Activated CD4-positive, alpha-beta T cell treated with anti-CD3 and anti-CD28 coated beads for 36 hours (primary cell): ENCODE measurements at places on chromosomes 4 and X.

DNA sequence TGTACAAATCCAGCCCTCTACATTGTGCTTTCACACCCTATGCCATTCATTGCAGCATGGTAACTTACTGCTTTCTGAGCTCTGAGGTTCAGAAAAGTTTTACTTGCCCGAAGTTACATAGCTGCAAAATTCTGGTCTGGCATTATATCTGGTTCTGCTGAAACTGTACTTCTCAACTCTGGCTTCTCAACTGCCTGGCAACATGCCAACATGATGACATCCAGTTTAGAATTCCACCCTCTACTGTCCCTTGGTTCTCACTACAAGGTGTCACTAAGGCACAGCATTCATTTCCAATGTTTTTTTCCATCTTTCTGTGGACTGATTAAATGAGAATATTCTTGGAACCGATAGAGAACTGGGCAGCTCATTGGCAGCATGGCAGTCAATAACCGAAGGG is 242.9 kb upstream of the PRPS2 start:
- H3K36me3 ChIP-seq: no peaks in the 10 kb centered on the region
- H3K27ac ChIP-seq: no peak overlapping the region
- DNase-seq: no peak

GRCh38 chr4:162011089-162011488 is 152.7 kb downstream of the FSTL5 start:
- no peak overlapping the region for H3K27ac ChIP-seq
- no peak for DNase-seq
- H3K4me1 ChIP-seq: no peaks in the 10 kb centered on the region
- no peak overlapping the region for H3K4me3 ChIP-seq

- no peaks in the 10 kb centered on the region for H3K4me1 ChIP-seq
- H3K27me3 ChIP-seq: no peaks in the 10 kb centered on the region
- no peak overlapping the region for H3K4me3 ChIP-seq
Observed at GRCh38 chr4:167906851-167907250, 185.5 kb upstream of the ANXA10 start.

DNA sequence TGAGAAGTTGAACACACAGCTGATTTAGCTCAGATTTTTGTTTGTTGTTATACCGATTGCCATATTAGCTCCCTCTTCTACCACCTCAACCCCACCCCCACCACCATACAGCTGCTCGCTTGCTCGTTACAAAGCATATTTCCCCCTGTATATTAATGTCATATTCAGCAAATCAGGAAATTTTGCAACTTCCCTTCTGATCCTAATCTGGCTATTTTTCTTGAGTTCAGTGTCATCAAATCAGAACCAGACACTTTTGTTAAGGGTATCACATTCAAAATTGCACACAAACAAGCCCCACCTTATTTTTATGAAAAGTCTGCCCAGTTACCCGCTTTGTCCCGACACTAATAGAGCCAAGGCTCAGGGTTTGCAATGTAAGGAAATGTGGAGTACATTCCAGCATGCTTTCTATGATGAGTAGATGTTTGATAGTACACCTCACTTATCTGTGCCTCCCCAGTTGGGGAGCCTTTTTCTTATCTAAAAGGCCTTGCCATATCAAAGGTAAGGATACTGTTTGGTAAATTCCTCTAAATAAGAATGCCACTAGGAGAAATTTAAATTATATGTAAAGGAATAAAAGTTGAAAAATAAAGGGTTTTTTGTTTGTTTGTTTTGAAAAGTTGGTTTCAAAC is 212.2 kb downstream of the CBR4 start:
- H3K36me3 ChIP-seq: no peaks in the 10 kb centered on the region
- no peak for DNase-seq
- no peaks in the 10 kb centered on the region for H3K4me1 ChIP-seq
- H3K4me3 ChIP-seq: no peak overlapping the region

DNA sequence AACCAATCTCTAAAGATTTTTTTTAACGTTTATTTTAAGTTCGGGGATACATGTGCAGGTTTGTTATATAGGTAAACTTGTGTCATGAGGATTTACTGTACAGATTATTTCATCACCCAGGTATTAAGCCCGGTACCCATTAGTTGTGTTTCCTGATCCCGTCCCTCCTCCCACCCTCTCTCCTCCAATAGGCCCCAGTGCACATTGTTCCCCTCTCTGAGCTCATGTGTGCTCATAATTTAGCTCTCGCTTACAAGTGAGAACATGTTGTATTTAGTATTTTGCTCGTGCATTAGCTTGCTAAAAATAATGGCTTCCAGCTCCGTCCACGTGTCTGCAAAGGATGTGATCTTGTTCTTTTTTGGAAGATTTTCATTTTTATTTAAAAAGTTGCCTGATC is 2309.4 kb upstream of the AGA start:
- no peaks in the 10 kb centered on the region for H3K4me1 ChIP-seq
- no peaks in the 10 kb centered on the region for H3K36me3 ChIP-seq
- no peak for DNase-seq
- H3K27ac ChIP-seq: no peak overlapping the region
- H3K4me3 ChIP-seq: no peak overlapping the region
- H3K27me3 ChIP-seq: no peaks in the 10 kb centered on the region

- H3K27me3 ChIP-seq: peaks cover 10% of the 10 kb centered on the region
- no peak for DNase-seq
- H3K4me3 ChIP-seq: no peak overlapping the region
- H3K36me3 ChIP-seq: no peaks in the 10 kb centered on the region
- H3K4me1 ChIP-seq: no peaks in the 10 kb centered on the region
Observed at GRCh38 chr4:145602129-145602760, 16.9 kb upstream of the MMAA start.

DNA sequence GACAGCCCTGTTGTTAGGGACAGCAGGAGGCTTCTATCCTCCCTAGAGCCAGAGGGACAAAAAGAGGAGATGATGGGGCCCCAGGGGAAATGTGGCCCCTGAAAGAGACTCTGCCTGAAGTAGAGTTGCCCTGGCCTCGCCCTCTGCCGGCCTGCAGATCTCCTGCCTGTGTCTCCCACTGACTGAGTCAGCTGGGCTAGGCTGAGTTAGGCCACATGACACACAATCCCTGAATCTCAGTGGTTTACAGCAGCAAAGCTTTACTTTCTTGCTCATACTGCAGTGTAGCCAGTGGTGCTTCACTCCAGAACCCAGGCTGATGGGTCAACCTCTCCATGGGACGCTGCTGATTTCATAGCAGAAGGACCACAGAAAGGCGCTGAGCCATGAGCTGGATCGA is 23.5 kb downstream of the DRD5 start:
- DNase-seq: no peak
- no peaks in the 10 kb centered on the region for H3K36me3 ChIP-seq
- H3K4me3 ChIP-seq: no peak overlapping the region
- H3K27me3 ChIP-seq: peaks cover 13% of the 10 kb centered on the region

DNA sequence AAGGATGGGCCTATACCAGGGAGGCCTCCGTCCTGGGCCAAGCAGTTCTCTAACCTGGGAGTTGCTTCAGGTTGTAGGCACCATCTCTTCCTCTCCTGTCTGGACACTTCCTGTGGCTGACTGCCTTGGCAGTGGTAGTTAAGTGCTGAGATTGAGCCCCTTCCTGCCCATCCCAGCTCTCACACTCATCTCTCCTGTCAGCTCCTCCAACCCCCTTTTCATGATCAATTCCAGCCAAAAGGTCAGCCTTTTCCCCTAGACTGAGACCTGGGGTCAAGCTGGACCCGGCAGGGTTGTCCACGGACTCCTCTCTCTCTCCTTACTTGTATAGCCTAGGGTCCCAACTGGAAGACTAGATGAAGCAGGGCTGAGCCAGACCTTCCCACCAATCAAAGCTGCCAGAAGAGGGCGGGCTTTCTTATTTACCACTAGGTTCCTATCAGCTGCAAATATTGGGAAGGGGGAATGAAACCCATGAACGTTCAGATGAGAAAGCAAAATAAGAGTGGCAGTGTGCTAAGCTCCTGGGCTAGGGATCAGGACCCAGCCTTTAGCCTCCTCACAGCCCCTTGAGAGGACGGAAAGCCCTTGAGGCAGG is 34.5 kb downstream of the KDM5C start:
- H3K4me1 ChIP-seq: peaks cover 25% of the 10 kb centered on the region
- no peak overlapping the region for H3K4me3 ChIP-seq
- no peaks in the 10 kb centered on the region for H3K27me3 ChIP-seq
- DNase-seq: no peak
- no peak overlapping the region for H3K27ac ChIP-seq

- H3K4me1 ChIP-seq: peaks cover 5% of the 10 kb centered on the region
- peaks cover 45% of the 10 kb centered on the region for H3K27me3 ChIP-seq
- H3K4me3 ChIP-seq: peak overlapping the region; percentile 57
- peak; percentile 9 for DNase-seq
- no peaks in the 10 kb centered on the region for H3K36me3 ChIP-seq
- no peak overlapping the region for H3K27ac ChIP-seq
Observed at GRCh38 chrX:133414406-133415275, 648 bp downstream of the GPC4 start.

GRCh38 chr4:53592686-53593501 is 1.6 kb upstream of the LNX1 start:
- H3K27me3 ChIP-seq: peaks cover 36% of the 10 kb centered on the region
- DNase-seq: no peak
- no peaks in the 10 kb centered on the region for H3K36me3 ChIP-seq
- no peak overlapping the region for H3K4me3 ChIP-seq
- H3K4me1 ChIP-seq: peaks cover 9% of the 10 kb centered on the region

DNA sequence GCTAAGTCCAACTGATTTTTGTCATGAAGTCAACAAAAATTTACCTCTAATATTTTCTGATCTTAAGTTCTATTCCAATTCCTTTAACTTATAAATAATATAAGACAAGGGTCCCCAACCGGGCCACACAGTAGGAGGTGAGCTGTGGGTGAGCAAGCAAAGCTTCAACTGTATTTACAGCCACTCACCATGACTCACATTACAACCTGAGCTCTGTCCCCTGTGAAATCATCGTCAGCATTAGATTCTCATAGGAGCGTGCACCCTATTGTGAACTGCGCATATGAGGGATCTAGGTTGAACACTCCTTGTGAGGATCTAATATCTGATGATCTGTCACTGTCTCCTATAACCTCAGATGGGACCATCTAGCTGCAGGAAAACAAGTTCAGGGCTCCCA is 227.4 kb downstream of the MAPK10 start:
- H3K36me3 ChIP-seq: no peaks in the 10 kb centered on the region
- no peak overlapping the region for H3K27ac ChIP-seq
- DNase-seq: no peak

DNA sequence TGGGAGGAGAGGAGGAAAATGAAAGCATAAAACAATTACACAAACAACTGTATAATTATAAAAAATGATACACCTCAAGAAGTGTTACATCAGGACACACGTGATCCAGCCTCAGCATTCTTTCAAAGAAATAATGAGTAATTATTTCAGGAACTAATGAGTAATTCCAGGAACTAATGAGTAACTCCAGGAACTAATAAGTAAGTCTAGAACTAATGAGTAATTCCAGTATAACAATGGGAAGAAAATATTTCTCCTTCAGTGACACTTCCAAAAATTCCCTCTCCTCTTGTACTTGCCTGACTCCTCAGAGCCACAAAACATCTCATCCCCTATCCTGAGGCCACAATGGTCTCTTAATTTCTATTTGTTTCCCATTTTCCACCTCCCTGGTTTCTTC is 63.5 kb upstream of the COL25A1 start:
- H3K4me3 ChIP-seq: no peak overlapping the region

DNA sequence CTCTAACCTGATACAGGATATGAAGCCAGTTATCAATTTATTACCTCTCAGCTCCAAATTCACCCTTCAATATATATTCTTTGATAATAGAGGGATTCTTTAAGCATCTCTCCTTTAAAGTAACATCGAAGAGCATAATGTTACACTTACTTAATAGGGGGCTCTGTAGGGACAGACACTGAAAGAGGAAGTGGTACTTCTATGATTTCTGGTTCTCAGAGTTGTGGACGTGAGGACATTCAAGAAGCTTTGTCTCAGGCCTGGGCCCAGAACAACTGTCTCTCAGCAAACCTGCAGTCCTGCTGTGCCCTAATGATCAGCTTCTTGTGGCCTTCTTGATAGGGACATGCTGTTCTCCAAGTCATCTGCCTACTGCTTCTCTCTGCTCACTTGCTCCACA is 4.2 kb upstream of the ZXDB start:
- DNase-seq: no peak
- peaks cover 7% of the 10 kb centered on the region for H3K4me1 ChIP-seq
- no peak overlapping the region for H3K27ac ChIP-seq
- H3K36me3 ChIP-seq: no peaks in the 10 kb centered on the region

GRCh38 chr4:41207291-41207831 is 7.0 kb downstream of the APBB2 start:
- H3K4me1 ChIP-seq: peaks cover 2% of the 10 kb centered on the region
- H3K36me3 ChIP-seq: no peaks in the 10 kb centered on the region
- no peak for DNase-seq
- H3K4me3 ChIP-seq: no peak overlapping the region
- peaks cover 37% of the 10 kb centered on the region for H3K27me3 ChIP-seq
- no peak overlapping the region for H3K27ac ChIP-seq

- H3K36me3 ChIP-seq: no peaks in the 10 kb centered on the region
- no peaks in the 10 kb centered on the region for H3K4me1 ChIP-seq
- no peak overlapping the region for H3K27ac ChIP-seq
- H3K27me3 ChIP-seq: peaks cover 7% of the 10 kb centered on the region
- H3K4me3 ChIP-seq: no peak overlapping the region
Observed at GRCh38 chr4:89496851-89497250, 189.3 kb upstream of the GPRIN3 start.

GRCh38 chr4:22911285-22911684 is 218.5 kb downstream of the GBA3 start:
- H3K4me1 ChIP-seq: no peaks in the 10 kb centered on the region
- no peak for DNase-seq
- no peaks in the 10 kb centered on the region for H3K36me3 ChIP-seq

DNA sequence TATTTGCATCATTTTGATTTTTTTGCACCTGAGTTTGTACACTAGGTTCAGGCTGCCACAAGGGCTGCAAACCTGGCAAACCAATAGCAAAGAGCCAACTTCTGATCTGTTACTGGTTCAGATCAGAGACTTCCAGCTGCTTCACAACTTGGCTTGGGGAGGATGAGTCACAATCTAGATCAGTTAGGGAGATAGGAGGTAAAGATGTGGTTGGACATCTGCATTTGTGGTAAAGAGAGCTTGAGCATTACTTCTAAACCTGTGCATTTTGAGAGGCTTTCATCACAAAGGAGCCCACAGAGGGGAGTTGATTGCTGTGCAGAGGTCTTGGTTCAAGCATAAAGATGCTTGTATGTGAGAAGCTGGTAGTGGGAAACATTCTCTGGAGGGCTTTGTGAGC is 34.5 kb downstream of the LINC00632 start:
- no peaks in the 10 kb centered on the region for H3K27me3 ChIP-seq
- H3K4me3 ChIP-seq: no peak overlapping the region
- no peak for DNase-seq

- H3K4me1 ChIP-seq: peaks cover 42% of the 10 kb centered on the region
- no peaks in the 10 kb centered on the region for H3K36me3 ChIP-seq
- peak overlapping the region; percentile 80 for H3K4me3 ChIP-seq
Observed at GRCh38 chr4:37977471-37978247, 17.5 kb downstream of the PTTG2 start.

GRCh38 chr4:173424899-173425805 is 26.2 kb upstream of the SCRG1 start:
- H3K27ac ChIP-seq: no peak overlapping the region
- H3K27me3 ChIP-seq: no peaks in the 10 kb centered on the region
- H3K36me3 ChIP-seq: no peaks in the 10 kb centered on the region
- H3K4me3 ChIP-seq: no peak overlapping the region
- H3K4me1 ChIP-seq: peaks cover 26% of the 10 kb centered on the region
- no peak for DNase-seq

- no peak overlapping the region for H3K27ac ChIP-seq
- no peak for DNase-seq
- H3K4me1 ChIP-seq: no peaks in the 10 kb centered on the region
- H3K36me3 ChIP-seq: peaks cover 16% of the 10 kb centered on the region
Observed at GRCh38 chrX:7120878-7121219, 26.7 kb upstream of the STS start.
